ENCODE measurements at places on chromosomes 2 and 18.

GRCh38 chr2:178990533-178991241, 59.2 kb downstream of the CCDC141 start:
- no peak for DNase-seq

DNA sequence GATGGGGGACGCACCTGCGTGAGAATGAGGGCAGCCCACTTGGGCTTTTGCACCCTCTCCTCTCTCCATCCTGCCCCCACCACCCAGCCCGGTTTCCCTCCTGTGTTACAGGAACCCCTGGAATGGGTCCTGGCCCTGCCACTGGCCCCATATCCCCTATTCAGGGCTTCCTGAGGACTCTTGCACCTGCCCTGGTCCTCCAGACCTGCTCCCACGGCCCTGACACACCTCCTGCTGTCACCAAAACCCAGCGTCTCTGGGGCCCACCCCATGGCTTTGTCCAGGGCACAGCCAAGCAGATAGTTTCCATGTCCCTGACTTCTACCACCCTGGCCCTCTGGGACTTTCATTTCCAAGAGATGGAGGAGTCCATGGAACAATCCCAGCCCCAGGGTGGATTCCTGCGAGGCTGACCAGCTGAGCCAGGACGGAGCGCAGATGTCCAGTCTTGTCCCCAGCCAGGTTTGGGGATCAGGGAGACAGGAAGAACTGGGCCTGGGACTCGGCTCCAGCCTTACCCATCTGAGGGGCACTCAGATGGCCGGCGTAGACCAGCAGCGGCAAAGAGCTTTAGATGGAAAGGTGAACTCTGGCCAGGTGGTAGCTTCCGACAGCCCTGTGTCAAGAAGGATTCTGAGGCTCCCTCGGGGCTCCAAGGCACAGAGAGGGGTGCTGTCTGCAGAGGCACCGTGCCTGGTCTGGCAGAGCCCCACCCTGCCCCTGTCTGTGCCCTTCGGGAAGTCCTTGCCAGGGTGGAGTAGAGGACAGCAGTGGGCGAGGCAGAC, 12.0 kb downstream of the GPR35 start:
- peak; percentile 66 for DNase-seq

DNA sequence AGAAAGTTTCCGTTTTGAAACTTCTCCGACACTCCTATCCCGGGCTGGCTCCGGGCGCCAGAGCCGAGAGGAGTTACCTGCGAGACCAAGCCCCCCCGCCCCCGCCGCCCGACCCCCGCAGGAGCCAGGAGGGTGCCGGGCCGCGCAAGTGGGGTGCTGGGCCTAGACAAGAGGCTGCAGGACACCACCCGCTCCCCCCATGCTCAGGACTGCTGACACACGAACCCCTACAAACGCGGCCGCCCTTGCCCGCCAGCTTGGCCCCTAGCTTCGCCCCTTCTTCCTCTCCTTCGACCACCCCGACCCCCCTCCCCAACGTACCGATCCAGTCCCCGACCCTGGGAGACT, 497 bp downstream of the PLA2R1 start:
- no peak for DNase-seq

- no peak for DNase-seq
Observed at GRCh38 chr18:3689986-3690763, 240.2 kb downstream of the TGIF1 start.

- no peak for DNase-seq
Observed at GRCh38 chr2:226788881-226789490, 10.6 kb downstream of the IRS1 start.

DNA sequence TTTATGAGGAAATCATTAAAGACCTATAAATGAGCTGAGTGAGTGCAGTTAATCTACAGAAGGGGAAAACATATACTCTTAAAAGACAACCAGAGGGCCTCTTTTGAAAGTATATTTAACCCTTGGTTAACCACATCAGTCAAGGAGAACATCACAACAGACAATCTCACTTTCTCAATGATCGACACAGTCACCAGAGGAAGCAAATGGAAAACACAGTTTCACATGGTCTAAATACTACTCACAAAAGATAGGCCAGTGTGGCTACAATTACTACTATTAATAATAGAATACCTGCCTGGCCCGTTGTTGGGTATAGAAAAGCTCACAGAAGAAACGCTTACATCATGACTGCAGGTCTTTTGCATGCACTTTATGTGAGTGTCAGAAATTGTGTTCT, 426.2 kb downstream of the NCKAP5 start:
- no peak for DNase-seq

DNA sequence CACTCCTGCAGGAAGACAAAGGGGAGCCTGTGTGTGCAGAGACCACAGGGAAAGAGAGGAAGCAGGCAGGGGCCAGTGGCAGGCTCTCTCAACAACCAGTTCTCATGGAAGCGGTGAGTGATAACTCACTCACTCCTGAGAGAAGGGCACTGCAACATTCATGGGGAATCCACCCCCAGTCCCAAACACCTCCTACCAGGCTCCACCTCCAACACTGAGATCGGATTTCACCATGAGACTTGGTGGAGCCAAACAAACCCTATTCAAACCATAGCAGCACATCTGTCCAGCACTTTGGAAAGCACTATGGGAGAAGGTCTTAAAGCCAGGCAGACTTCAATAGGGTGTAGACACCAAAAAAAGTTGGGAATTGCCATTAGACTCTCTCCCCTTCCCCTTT, 345.7 kb upstream of the SPRED2 start:
- no peak for DNase-seq

- DNase-seq = no peak
Observed at GRCh38 chr2:97742381-97742847, 29.0 kb downstream of the ZAP70 start.

DNA sequence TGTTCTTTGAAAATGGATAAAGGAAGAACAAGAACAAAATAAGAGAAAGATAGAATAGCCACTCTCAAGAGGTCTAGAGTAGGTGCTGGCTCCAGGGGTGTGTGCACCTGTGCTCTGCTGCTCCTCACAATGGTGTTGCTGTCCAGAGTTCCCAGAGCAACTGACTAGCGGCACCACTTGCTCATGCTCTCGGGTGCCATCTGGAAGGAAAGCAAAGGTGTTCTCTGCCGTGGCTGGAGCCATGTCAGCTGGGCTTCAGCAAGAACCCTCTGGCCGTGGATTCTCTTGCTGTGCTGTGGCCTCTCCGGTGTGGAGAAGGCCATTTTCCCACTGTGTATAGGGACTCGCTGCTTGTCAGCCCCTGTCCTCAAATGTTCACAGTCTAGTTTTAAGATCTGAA, 114.6 kb upstream of the TEX51 start:
- no peak for DNase-seq

- DNase-seq = no peak
Observed at GRCh38 chr2:75676464-75676863, 29.9 kb downstream of the MRPL19 start.

GRCh38 chr18:12933327-12933726, 14.5 kb upstream of the SEH1L start:
- DNase-seq = no peak

DNA sequence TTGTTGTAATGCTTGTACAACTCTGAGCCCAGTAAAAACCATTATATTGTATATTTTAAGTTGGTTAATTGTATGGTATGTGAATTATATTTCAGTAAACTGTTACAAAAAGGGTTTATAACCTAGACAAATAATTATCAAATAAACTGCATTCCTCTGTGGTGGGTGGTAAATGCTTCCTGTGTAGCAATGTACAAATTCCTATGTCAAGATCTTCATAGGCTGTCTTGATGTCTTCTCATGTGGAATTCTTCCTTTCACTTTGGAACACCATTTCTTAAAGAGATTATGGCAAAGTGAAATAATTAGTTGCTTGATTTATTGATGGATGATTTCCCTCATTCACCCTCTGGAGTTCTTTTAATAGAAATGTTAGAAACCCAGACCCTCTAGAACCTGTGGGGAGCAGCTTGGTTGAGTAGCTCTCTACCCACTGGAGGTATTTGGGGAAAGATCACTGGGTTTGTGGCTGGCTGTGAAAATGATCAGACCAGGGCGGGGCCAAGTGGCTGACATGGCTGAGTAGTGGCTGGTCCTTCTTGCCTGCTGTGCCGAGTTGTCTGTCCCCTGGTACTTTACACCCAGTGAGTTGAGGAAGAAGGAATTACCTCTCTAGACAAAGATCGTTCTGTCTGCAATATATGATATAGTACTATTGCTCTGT, 22.4 kb upstream of the MGAT5 start:
- no peak for DNase-seq

DNA sequence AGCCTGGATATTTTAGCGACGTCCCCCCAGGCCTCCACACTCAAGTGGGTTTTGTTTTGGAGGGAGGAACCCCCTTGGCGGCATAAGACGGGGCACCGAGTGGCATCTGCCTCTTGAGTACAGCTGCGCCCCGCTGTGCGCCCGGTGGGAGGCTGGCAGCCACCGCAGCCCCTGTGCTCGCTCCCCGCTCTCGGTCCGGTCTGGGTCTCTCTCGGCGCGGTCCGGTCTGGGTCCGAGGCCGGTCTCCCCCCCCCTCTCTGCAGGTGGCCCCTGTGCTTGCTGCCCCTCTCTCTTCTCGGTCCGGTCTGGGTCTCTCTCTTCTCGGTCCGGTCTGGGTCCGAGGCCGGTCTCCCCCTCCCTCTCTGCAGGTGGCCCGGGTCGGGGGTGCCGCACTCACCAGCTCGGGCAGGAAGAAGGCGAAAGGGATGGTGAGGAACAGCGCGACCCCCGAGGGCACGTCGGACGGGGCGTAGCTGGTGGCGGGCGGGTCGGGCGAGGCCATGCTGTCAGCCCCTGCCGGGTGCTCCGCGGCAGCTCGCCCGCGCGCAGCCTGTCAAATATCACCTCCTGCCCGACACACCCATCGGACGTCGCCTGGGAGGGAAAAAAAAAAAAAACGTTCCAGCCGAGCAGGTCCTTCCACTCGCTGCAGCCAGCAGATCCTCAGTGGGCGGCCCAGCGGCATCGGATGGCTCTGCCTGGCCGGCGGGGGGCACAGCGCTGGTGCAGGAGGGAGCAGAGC, at the start of gene MALL:
TSS of gene MALL (minus strand) at position 532 of the 742 bp plus-strand sequence. CDS start at position 502, 30 bp downstream.
- no peak for DNase-seq

DNA sequence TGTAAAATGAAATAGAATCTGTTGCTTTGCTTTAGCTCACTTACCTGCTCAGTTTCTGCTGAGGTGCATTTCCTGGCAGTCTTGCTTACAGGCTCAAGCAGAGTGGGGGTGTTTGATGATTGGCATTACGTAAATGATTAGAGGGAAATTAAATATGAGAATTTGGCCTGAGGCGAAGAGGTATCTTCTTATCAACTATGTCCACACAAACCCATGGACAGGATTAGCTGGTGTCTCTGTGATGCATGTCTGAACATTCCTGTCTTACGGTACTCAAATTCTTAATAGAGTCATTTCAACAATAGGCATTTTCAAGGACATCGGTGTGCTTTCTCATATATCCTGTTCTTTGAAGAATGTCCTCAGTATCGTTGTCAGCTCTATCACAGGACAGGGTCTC, 102.1 kb downstream of the PRPF40A start:
- no peak for DNase-seq

DNA sequence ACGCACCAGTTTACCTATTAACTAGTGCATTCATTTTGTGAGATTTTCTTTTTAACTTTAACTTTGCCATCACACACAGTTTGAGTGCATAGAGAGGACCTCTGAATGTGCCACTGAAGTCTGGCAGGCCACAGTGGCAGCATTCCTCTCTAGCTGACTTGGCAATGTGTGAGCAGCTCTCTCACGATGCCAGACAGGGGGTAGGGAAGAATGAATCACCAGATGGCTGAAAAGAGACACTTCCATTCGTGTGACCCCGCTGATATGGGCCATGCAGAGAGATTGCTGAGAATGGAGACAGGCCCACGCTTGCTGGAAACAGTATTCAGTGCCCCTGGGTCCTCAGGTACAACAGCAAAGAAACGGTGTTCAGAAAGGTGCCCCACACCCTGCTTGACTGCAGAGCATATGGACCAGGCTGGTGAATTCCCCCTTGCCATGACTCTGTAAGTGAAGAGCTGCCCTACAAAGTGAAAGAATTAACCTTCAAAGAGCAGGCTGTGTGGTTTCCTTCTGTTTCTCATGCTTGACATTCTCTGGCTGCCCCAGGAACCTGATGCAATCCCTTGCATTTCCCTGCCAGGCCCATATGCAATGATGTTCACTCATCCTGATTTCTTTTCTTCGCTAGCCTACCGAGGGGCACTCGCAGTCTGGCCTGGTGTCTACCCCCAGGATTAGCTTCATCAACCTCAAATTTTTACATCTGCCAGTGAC, 236.1 kb downstream of the CDH20 start:
- DNase-seq = no peak

GRCh38 chr2:112273349-112273748, 2.0 kb upstream of the ZC3H6 start:
- DNase-seq = no peak

- no peak for DNase-seq
Observed at GRCh38 chr2:238264072-238264460, 24.2 kb upstream of the HES6 start.

DNA sequence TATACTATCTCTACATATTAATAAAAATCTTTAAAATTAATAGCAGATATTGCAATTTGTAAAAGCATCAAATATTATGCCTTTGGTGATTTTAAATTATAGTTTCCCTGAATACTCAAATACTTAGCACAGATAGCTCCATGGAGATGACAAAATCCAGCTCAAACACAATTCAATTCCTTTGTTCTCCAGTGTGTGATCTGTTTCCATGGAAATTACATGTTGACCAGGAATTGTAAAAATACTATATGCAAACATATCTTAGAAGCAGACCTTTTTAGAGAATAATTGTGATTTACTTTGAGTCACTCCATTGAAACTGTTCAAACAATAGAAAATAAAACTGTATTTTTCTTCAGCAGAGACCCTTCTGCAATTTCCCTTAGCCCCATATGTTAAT, 68.3 kb downstream of the FAM161A start:
- no peak for DNase-seq

- no peak for DNase-seq
Observed at GRCh38 chr18:37124516-37124915, 295.6 kb downstream of the KIAA1328 start.

DNA sequence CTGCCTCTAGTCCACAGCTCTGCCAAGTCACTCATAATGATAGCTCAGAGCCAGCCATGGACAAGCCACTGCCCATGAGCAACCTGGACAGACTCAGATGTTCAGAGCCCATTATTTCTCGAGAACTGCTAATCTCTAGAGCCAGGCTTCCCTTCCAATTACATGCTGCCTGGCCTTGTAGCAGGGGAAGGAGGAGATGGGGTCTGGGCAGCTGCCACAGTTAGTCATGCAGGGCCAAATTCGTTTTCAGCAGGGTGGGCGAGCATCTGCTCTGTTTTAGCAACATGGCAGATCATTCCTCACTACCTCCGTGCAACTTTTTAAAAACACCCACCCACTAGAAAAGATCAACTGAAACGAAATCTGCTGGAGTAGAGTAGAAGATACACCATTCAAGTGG, 141.8 kb downstream of the MYO5B start:
- DNase-seq = no peak

GRCh38 chr2:234437642-234438304, 59.1 kb downstream of the ARL4C start:
- DNase-seq = no peak

- DNase-seq = no peak
Observed at GRCh38 chr2:169046440-169047151, 15.5 kb upstream of the ABCB11 start.

All from type B pancreatic cell (in vitro differentiated cells).